NCI-H2227 treated with DMSO at 0.1 percent for 48 hours (cell line): ENCODE measurements at places on chromosomes 1 and 21.
A peak's percentile ranks its signal among the peaks of the same experiment; 100 is the strongest.

GRCh38 chr1:234373064-234373958 lies at the start of gene COA6:
Gene COA6 (plus strand): TSS chr1:234373456. CDS start chr1:234373467, 11 bp downstream.
- peak; percentile 96 for DNase-seq

- DNase-seq = no peak
Observed at GRCh38 chr1:157252473-157252872, 114.3 kb upstream of the ETV3 start.

DNA sequence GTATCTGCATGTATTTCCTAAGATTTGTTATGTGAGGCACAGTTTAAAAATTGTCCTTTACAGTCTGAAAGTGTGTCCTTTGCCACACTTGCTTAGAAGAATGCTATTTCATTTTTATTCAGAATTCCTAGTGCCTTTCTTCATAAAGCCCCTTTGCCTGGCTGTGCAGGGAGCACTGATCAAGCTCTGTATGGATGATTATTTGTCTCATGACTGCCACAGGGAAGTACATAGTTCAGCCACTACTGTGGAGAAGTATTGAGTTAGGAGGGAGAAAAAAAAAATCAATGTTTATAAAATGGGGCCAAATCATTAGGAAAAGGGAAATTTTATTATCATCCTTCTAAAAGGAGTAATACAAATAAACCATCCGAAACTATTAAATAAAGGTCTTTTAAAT lies 51.4 kb downstream of the LHX4 start:
- DNase-seq = no peak

- DNase-seq = no peak
Observed at GRCh38 chr1:225685476-225686176, 32.7 kb upstream of the ENAH start.

DNA sequence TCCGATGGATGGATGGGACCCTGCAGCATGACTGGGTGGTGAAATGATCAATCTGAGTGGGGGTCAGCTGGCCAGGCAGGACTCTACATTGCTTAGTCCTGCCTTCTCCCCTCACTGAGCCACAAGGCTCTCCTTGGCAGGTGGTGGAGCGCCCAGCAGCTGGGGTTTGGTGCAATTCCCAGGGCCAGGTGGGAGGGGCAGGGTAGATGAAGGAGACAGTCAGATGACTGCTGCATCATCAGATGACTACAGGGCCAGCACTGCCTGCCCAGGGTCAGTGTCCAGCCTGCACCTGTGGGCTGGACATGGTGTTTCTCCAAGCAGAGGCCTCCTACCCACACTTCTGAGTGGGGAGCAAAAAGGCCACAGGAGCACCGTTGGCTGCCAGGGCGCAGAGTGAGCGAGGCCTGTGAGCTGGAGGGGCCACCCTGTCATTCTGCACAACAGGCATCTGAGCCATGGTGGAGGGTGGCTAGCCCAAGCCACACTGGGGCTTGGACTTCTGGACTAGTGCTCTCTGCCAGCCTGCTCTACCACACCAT lies 103.9 kb upstream of the EDN2 start:
- no peak for DNase-seq

GRCh38 chr1:98068016-98068415 lies 147.2 kb upstream of the DPYD start:
- no peak for DNase-seq

GRCh38 chr1:230826166-230826875 lies 42.0 kb downstream of the C1orf198 start:
- no peak for DNase-seq

- no peak for DNase-seq
Observed at GRCh38 chr1:185670187-185670627, 64.0 kb upstream of the HMCN1 start.

- no peak for DNase-seq
Observed at GRCh38 chr1:218351391-218352074, 6.4 kb downstream of the TGFB2 start.

GRCh38 chr1:168273575-168273974 lies 7.1 kb upstream of the TBX19 start:
- DNase-seq = no peak

- no peak for DNase-seq
Observed at GRCh38 chr1:164780863-164781262, 221.9 kb downstream of the PBX1 start.

DNA sequence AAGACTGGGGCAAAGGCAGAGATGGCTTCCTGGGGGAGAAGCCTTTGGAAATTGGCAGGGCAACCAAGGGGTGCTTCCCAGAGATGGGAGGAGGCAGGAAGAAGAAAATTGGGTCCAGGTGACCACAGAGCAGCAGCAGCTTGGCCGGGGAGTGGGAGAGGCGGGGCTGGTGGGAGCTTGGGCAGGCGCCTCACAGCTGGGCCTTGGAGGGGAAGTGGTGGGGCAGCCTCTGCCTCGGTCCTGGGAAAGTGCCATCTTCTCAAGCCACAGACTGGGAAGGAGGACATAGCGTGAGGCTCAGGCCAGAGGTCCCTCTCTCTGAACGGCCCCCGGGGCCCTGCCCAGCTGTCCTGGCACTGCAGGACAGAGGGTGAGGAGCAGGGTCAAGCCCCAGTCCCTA lies 24.0 kb upstream of the WASF2 start:
- no peak for DNase-seq

- no peak for DNase-seq
Observed at GRCh38 chr1:47688461-47689296, 250.8 kb downstream of the FOXD2 start.

DNA sequence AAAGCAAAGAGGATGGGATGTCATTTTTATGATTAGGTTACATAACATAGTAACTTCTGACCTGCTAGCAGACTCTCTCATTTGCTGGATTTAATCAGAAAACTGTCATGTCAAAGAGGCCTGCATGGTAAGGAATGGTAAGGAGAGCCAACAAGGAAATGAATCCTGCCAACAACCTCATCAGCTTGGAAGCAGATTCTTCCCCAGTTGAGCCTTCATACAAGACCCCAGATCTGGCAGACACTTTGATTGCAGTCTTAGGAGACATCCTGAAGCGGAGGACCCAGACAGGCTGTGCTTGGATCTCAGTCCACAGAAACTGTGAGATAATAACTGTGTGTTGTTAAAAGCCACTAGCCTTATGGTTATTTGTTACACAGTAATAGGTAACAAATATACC lies 27.6 kb upstream of the MARK1 start:
- no peak for DNase-seq

DNA sequence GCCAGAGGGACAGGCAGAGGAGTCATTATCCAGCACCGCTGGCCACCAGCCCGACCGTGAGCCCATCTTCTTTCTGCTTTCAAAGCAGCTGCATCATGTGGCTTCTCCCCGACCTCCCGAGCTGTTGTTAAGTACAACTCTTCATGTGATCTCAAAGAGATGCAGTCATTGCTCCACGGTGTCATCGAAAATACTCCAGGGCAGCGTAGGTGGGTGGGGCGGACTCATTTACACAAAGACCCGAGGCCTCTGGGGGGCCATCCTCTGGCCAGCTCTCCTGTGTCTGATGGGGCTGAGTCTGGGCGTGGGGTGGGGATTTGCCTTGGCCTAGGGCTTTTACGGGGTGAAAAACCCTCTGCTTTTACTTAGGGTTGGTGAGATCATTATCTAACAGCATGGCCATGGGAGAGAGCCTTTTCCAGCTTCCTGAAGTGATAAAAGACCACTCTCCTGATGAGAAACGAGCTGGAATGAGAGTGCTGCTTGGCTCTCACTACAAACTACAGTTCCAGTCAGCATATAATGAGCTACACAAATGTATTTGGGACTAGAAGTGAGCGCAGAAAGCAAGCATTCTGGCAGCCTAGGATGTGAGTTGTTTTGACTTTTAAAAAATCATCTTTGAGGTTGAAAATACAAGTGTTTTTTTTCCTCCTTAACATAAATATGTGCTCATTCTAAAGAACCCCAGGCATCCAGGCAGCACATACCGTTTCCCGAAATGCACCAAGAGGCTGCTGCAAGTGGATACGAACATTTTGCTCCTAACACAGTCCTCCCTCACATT lies 165.0 kb downstream of the RHOU start:
- DNase-seq = peak; percentile 92

- no peak for DNase-seq
Observed at GRCh38 chr1:235511470-235512240, 7.4 kb upstream of the B3GALNT2 start.

DNA sequence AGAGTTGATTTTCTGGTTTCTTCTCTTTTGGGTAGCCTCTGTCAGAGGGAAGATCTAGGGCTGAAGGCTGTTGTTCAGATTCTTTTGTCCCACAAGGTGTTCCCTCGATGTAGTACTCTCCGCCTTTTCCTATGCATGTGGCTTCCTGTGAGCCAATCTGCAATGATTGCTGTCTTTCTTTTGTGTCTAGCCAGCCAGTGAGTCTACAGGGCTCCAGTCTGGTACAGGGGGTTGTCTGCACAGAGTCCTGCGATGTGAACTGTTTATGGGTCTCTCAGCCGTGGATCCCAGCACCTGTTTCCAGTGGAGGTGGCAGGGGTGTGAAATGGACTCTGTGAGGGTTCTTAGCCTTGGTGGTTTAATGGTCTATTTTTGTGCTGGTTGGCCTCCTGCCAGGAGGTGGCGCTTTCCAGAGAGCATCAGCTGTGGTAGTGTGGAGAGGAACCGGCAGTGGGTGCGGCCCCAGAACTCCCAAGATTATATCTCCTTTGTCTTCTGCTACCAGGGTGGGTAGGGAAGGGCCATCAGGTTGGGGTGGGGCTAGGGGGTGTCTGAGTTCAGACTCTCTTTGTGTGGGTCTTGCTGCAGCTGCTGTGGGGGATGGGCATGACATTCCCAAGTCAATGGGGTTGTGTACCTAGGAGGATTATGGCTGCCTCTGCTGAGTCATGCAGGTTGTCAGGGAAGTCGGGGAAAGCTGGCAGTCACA lies 81.3 kb upstream of the C21orf91 start:
- no peak for DNase-seq
